Esophagus mucosa (tissue), 1 donor: ENCODE measurements at places on chromosomes 13 and 19. TPM values are rescaled to one million over a fixed set of nuclear protein-coding genes. Genes with fewer than 3 reads are reported as not detected.
A peak's percentile ranks its signal among the peaks of the same experiment; 100 is the strongest.

DNA sequence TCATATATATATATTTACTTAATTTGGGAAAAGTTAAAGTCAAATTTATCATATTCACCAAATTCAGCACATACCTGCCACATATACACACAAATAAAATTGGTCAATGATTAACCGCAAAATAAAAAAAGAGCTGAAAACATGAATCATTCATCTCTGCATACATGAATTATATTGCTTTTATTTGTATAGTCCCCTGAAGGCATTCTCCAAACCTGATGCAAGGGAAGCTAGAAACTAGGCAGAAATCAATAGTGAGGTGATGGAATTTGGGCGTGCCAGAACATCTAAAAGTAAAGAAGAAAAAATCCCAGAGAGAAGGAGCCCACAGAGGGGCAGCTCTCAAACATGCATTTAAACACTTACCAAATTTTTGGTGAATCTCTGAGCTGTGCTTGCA is 60.1 kb downstream of the UFM1 start:
- no peak for ATAC-seq

Gene HMG20B
- total RNA-seq: 36.6 TPM

Gene NUP62
- 23.6 TPM for total RNA-seq

Gene KATNAL1
- 4.5 TPM for total RNA-seq

- no peak for ATAC-seq
Observed at GRCh38 chr19:23261496-23262020, 11.4 kb upstream of the ZNF724 start.

GRCh38 chr13:36966404-36966803 is 32.7 kb downstream of the ALG5 start:
- ATAC-seq: no peak

- peak; percentile 47 for ATAC-seq
Observed at GRCh38 chr13:51643882-51644281, 59.6 kb downstream of the WDFY2 start.

DNA sequence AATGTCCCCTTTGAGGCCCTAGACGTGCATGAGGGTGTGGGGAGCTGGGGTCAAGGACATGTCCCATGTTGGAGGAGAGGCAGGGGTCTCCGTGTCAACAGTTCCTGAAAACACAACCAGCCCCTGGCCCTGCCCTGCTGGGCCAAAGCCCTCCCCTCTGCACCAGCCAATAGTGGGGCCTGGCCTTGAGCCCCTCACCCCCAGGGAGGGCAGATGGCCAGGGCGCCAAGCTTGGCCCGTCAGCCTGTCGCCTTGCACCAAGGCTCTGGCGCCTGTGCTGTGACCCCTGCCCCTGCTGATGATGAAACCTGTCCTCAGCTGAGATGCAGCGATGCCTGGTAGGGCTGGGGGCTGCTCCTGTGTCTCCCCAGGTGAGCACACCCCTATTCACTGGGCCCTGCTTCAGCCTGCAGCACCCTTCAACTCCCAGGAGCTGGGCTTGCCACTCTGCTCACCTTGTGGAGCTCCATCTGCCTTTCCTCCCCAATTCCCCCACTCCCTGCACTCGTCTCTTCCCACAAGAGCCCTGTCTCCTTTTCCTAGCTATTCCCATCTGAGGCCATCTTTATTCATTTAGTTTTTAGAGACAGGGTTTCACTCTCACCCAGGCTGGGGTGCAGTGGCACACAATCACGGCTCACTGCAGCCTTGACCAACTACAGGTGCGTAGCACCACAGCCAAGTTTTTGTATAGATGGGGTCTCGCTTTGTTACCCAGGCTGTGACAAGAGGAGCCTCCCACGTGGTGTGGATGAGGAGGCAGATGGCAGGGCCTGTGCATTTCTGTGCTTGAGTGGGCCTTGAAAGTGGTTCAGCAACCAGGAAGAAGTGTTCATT is 2.1 kb upstream of the HAMP start:
- peak; percentile 4 for ATAC-seq

- ATAC-seq: no peak
Observed at GRCh38 chr13:45301263-45301662, 39.7 kb downstream of the TPT1 start.

Gene PSG2
- not detected for total RNA-seq

DNA sequence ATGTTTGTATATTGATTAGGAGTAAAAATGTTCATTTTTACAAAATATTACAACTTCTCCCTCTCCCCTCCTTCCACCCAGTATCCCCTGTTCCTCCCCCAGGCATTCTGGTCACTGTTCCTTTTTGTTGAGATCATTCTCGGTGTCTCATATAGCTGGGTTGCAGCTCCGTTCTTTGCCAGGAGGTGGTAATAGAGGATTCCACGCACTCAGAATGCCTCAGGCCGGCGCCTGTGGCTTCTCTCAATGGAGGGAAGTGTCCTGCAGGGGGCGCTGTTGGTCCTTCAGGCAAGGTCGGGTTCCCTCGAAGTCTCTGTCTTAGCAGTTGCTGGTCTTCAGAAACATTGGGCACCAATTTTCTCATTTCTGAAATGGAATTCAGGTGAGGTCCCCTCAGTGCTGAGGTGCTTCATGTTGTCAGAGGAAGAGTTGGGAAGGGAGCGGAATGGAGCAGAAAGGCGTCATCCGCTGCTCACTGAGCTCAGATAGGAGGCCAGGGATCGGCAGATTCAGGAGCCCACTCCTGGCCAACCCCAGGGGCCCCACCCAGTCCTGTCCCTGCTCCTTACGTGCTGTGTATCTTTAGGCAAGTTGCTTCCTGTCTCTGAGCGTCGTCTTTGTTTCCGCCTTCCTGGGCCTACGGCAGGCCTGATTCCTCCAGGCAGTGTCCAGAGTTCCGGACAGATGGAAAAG is 10.3 kb upstream of the GARIN5A start:
- no peak for ATAC-seq

DNA sequence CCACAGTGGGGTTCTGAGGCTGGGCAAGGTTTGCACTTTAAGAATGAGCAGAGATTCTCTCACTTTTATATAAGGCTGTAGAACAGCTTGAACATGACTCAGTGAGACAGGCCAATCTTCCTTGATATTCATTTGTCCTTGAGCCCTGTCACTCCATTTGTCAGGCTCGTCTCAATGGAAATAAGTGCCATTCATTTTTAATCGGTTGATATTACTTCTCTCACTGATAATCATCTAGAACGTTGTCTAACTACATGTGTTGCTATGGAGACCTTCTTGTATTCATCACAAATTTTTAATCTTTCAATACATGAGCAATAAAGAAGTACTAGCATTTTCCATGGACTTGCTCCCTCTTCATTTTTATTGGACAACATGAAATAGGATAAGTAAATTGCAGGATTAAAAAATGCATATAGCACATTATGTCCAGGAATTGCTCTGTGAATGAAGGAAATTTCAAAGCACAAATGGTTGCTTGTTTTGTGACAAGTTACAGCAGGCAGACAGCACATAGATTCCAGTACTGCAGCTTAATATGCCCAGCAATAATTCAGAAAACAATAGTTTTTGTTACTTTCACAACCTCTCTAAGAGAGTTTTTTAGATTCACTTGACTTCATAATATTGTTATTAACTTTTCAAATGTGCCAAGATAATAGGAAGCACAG is 1178.4 kb upstream of the ATXN8OS start:
- no peak for ATAC-seq

DNA sequence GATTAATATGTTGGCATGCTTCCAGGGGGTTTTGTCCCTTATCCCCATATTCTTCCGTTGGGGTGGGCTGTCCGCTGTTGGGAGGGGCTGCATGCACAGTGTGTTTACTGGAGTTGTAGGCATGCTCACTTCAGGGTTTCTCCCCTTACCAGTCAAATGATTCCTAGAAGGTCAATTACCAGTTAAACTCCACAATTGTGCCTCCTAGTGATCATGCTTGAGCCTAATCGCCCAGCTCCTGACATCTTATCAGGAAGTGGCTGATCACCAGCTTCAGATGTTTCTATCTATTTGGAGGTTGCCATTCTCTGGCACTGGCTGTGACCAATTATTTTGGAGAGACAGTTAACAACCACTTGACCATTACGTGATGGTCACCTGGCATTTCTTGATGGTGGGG is 1090.0 kb downstream of the SLITRK5 start:
- no peak for ATAC-seq

Gene CCDC70
- not detected for total RNA-seq

GRCh38 chr19:48740164-48740972 is at the start of gene RASIP1:
RASIP1 (minus strand) TSS chr19:48740610; CDS start chr19:48740282, 328 bp downstream.
- ATAC-seq: peak; percentile 1

GRCh38 chr13:48251611-48252081 is 18.6 kb downstream of the ITM2B start:
- ATAC-seq: no peak

DNA sequence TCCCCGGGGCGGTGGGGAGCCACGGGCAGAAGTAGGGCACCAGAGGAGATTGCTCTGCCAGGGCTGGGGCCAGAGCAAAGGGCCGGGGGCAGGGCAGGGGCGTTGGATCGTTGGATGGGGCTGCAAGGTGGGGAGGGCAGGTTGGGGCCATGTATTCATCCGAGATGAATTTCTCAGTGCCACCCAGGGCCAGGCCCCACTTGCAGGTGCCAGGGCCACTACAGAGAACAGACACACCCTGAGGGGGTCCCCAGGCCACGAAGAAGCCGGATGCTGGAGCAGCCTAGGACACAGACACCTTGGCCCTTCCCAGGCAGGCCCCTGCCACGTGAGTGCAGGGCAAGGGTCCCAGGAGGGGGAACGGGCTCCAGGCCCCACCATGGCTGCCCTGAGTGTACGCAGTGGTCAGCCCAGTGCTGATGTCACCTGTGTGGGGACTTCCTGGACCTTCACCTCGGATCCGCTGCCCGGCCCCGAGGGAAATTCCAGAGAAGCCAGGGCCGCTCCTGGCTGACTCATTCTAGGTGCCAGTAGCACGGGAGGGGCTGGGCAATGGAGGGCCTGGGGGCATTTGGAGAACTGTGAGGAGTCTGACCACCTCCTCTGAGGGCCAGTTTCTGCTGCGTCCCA is 9.6 kb upstream of the SBNO2 start:
- peak; percentile 53 for ATAC-seq

DNA sequence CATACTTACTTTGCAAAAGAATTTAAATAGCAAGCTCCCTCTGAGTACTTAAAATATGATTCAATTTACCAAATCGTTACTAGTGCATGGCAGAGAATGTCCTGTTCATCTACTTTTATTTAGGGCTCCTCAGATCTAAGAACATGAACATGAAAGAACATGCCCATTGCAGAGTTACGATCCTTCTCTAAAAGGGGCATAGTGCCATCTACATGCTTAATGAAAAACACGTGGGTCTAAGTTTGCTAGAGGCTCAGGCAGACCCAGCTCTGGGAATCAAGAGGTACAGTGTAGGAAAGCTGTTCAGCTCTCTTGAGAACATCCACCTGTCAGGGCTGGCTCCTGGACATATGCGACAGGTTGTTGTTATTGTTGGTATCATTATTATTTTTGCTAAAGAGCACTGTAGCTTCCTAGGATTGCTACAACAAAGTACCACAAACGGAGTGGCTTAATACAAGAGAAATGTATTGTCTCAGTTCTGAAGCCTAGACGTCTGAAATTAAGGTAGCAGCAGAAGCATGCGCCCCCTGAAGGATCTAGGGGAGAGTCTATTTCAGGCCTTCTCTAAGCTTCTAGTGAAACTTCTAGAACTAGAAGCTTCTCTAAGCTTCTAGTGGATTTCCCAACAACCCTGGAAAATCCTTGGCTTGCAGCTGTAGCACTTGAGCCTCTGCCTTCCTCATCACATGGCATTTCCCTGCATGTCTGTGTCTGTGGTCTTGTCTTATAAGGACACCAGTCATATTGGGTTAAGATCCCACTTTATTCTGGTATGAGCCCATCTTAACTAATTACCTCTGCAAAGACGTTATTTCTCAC is 133.9 kb downstream of the DCT start:
- ATAC-seq: peak; percentile 91
